HT-29 (cell line): ENCODE measurements at places on chromosomes 7 and 10. TPM values are rescaled to one million over a fixed set of nuclear protein-coding genes. Genes with fewer than 3 reads are reported as not detected.

GRCh38 chr7:108972004-108972403, 402.3 kb downstream of the DNAJB9 start:
- DNase-seq, result no peak

GRCh38 chr7:37048674-37049073, 324.4 kb upstream of the AOAH start:
- DNase-seq, result no peak

Gene NKX2-3
- total RNA-seq, result not detected in 2 replicates

DNA sequence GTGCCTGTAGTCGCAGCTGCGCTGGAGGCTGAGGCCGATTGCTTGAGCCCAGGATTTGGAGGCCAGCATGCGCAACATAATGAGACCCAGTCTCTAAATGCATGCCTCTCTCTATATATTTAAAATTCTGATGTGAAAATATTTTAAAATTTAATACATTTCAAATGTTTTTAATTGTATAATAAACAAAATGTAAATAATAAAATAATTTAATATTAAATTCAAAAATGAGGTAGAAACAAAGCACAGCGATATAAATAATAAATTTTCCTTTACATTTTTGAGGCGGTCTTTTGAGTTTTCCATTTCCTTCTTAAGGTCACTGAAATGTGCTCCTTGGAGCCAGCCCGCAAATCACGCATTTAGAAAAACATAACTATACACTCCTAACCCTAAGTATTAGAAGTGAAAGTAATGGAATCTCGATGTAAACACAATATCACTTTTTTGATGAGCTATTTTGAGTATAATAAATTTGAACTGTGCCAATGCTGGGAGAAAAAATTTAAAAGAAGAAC, 523 bp upstream of the CDK1 start:
- DNase-seq, result no peak

DNA sequence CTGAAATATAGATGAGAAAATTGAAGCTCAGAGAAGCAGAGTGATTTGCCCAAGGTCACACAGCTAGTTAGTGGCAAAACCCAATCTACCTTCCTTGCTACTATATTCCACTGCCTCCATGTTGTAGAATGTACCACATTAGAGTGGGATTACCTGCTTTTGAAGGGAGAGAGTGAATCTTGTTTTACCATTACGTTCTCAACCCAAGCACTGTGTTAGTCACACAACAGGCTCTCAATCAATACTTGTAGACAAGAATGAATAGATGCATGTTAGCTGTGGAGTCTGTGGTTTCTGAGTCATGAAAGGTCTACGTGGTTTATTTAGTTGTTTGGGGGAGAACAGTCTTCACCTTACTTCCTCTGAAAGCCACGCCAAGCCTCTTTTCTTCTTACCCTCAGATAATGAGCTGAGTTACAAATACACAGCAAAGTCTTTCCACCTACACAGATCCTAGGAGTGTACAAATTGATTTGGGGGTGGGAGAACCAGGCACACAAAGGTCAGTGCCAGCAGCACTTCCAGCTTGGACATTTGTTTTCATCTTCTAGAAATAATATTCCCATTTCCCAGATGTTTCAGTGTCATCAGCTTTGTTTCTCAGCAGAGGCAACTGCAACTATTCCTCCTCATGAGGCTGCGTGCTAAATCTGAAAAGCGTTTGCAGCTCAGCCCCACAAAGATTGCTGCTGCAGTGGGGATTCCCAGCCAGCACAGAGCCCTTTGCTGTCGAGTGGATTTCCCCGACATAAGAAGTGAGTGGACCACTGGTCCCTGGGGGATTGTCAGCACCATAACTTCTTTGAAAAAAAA, 71.5 kb upstream of the ADO start:
- DNase-seq, result no peak

Gene YWHAG
- 83.2 and 84.6 TPM in 2 replicates for total RNA-seq

DNA sequence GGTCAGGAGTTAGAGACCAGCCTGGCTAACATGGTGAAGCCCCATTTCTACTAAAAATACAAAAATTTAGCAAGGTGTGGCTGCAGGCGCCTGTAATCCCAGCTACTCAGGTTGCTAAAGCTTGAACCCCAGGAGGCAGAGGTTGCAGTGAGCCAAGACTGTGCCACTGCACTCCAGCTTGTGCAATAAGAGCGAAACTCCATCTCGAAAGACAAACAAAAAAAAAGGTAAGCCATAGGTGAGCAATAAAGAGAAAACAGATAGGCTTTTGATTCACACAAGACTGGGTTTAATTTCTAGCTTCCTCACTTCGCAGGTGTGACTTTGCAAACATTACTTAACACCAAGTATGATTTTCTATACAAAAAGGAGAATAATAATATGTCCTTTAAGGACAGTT, 72.3 kb upstream of the ACBD5 start:
- no peak for DNase-seq

DNA sequence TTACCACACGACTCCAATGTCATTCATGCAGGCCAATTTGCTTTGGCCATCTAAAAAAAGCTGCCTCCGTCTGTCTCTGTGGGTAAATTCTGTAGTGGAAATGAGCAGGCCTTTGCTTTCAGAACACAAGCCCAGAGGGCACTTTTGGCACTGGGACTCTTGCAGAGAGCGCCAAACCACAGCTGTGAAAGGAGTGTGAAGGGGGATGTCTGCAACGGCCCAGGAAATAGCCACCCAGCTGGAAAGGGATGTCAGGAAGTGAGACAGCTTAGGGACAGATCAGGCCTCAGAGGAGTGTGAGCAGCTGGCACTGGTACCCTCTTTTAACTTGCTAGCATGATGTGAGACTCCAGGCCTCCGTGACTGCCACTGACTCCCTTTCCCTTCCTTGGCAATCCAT, 152.4 kb downstream of the DKK1 start:
- no peak for DNase-seq

DNA sequence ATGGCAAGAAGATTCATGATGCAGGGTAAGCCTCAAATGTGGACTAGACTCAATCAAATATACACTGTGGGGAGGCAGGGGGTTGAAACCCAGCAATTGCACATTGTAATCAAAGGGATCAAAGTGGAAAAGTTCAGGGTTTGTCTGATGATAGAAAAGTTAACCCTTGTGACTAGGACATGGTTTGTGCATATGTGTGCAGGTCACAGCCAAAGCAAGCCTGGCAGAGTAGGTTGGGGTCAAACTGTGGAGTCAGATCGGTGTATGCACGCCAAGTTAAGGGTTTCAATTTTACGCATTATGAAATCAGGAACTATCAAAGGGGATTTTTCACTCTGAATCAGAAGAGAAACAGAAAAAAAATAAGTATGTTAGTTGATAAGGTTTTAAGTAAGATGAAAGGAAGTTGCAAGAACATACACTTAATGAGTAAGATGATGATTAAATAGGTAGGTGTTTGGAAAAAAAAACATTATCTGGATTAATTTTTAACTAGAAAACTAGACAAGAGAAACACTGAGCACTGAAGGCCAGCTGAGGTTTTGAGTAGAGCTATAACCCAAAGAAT, 188.3 kb downstream of the DGKB start:
- no peak for DNase-seq

Gene PTPRN2
- 0.52 and 1.7 TPM in 2 replicates for total RNA-seq

Gene CYP2C19
- total RNA-seq, result 0.44 TPM in 1 of 2 replicates, not detected in the other

DNA sequence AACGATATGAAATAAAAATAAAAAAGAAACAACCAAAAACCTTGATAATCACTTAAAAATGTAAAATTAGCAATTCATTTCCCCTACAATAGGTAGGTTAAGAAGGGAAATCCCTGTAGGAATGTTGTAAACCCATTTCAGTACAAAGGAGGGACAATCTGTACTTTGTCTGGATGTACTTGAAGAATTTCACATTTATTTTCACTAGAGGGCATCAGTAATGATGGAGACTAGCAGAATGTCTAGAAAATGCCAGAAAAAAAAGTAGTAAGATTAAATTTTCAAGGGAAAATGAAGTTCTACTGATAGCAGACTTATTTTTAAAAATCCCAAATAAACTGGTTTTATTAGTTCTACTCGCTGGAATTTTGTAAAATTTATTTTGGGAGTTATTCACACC, 209.0 kb upstream of the FZD1 start:
- DNase-seq, result no peak
